ENCODE measurements at places on chromosomes 1 and 21.

DNA sequence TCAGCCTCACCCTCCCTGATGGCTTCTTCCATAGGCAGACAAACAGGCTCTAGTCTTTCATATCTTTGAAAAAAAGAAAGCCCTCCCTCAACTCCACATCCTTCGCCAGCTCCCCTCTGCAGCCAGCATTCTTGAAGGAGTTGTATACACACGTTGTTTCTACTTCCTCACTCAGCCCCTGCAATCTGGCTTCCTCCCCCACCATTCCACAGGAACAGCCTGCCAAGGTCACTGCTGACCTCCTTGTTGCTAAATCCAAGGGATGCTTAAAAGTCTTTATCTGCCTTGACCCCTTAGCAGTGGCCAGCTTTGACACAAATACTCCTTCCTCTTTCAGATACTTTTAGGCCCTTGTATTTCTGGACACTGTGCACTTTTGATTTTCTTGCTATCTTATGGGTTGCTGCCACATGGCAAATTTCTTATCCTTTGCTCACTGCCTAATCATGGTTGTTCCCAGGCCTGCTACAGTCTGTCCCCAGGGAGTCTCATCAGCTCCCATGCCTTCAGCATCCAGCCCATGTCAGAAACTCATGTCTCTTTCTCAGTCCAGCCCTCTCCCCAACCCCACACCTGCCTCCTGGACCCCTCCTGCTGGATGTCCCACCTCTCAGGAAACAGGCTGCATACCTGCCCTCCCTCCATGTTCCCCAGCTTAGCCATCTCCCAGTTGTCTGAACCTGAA lies 8.3 kb downstream of the FAM229A start:
- DNase-seq: no peak

GRCh38 chr1:246002725-246003441 lies 504.2 kb downstream of the SMYD3 start:
- DNase-seq: peak; percentile 86

- DNase-seq: no peak
Observed at GRCh38 chr1:172343240-172344160, 77.0 kb upstream of the C1orf105 start.

- no peak for DNase-seq
Observed at GRCh38 chr1:198607714-198608113, 31.1 kb upstream of the PTPRC start.

DNA sequence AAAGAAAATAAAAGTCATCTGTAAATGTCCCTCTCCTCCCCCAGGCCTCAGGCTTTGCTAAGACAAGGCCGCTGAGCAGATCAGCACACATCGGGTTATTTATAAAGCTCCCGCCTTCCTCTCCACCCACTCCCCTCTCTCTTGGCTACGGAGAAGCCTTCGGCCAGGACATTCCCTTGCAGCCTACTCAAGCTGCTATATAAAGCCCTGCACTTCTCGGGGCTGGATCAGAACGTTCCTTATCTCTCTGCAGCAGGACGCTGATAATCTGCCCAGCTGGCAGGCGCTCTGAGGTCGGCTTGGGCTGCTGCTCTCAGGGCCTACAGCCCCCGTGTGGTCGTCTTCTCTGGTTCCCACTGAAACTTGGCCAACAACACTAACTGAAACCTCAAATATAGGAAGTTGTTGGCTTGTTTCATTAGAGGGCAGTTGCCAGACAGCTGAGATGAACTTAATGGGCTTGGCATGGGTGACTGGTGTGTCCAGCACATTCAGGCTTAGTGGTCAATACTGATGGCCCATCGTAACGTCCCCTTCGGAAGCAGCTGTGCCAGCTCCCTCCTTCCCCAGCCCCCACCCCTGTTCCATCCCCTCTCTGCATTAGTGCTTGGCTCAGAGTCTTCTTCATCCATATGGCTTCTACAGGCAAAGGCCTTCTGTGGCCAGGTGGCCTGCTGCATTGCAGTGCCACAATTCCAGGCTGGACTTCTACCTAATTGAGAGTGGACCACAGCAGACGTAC lies 64.6 kb downstream of the IER5 start:
- no peak for DNase-seq

DNA sequence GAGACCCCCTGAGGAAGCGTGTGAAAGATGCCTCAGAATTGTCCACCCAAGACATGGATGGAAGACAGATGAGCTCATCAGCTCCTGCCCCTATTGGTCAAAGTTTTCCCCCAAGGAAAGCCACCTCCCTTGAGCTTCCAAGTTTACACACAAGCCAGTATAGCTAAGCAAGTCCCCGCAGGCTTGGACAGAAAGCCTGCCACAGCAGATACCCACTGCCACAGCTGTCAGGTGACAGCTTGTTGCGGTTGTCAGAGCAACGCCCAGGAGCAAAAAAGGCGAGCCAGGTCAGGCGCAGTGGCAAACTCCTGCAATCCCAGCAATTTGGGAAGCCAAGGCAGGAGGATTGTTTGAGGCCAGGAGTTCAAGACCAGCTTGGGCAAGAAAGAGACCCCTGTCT lies 60.9 kb upstream of the IFNAR2 start:
- DNase-seq: no peak

- DNase-seq: no peak
Observed at GRCh38 chr1:75092141-75092540, 42.0 kb upstream of the LHX8 start.

DNA sequence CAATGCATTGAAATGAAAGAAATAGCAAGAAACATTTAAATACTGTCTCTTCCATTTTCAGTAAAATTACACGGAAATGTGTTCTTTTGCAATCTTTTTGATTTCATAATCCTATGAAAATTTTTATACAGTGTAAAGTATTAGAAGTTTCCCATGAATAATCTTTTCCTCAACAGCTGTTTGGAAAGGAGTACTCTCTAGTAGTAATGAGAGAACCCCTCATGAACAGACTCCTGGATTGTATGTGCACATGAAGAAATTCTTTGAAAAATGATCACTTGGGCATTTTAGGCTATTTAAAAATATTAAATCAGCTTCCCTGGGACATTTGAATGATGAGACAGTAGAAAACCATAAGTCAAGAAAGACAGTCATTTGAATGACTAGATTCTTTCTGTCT lies 64.4 kb downstream of the LHX9 start:
- no peak for DNase-seq

DNA sequence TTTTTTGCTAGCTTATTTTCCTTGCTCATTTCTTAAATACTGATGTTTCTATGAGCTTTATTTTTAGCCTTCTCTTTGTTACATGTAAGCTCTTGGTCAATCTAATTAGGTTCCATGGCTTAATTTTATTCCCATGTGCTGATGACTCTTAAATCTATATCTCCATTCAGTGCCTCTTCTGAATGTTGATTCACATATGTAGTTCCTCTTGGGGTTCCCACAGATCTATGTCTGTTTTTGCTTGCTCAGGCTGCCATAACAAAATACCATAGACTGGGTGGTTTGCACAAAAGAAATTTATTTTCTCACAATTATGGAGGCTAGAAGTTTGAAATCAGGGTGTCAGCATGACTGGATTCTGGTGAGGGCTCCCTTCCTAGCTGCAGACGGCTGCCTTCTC lies 58.3 kb upstream of the PLA2G4A start:
- no peak for DNase-seq

GRCh38 chr1:163315773-163316374 lies 5.9 kb upstream of the NUF2 start:
- DNase-seq: peak; percentile 70

DNA sequence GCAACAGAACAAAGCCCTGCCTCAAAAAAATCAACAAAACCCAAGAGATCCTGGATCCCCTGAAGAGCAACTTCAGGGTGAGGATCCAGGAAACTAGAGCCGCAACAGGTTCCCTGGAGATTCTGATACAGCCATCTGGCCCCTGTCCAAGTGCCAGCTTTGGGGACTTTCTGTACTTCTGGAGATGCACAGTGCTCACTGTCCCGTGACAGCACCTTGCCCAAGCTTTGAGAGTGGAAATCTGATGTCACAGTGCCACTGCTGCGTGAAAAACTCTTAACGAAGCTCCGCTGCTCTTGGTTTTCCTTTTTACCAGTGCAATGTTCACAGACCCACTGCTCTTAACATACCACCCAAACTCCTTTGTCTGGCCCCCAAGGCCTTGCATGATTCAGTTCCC lies 26.3 kb downstream of the STK40 start:
- no peak for DNase-seq

DNA sequence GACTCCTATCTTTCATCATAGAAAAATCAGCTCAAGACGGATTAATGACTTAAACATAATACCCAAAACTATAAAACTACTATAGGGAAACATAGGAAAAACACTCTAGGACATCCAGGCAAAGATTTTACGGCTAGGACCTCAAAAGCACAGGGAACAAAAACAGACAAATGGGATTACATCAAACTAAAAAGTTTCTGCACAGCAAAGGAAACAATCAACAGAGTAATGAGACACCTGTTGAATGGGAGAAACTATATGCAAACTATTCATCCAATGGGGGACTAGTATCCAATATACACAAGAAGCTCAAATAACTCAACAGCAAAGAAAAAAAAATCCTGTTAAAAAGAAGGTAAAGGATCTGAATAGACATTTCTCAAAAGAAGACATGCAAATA lies 18.6 kb downstream of the NSL1 start:
- no peak for DNase-seq

DNA sequence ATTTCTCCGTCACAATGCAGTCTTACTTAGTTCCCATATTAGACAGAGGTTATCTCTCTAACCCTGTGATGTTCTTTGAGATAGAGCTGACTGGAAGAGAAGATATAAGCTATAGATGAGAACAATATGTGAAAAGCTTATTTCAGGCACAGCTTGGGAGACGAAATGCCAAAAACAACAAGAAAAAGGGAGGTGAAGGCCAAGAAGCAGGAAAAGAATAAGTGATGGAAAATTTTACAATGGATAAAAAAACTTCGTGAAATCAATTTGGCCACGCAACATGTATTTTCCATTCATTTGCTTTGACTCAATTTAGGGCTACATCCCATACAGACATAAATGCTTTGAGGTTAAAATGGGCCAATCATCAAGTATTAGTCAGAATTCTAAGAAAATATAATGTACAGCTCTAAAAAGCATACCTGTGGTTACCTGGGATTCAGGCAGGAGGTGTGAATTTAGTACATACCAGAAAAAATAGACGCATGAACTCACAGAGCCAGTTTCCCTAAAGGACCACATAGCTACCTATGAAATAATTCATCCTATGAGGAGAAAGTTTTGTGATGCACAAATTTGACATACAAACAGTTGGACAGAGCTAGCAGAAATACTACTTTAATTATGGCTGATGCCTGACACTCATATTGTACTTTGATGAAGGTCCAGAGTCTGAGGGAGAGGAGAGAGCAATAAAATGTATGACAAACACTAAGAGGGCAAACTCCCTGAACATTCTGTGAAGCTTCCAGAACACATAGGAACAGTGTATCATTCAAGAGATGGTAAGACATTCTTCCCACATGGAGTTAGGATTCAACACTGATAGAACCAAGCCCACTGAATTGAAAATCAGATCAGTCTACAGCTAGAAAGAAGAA lies 12.1 kb downstream of the RGS1 start:
- no peak for DNase-seq

DNA sequence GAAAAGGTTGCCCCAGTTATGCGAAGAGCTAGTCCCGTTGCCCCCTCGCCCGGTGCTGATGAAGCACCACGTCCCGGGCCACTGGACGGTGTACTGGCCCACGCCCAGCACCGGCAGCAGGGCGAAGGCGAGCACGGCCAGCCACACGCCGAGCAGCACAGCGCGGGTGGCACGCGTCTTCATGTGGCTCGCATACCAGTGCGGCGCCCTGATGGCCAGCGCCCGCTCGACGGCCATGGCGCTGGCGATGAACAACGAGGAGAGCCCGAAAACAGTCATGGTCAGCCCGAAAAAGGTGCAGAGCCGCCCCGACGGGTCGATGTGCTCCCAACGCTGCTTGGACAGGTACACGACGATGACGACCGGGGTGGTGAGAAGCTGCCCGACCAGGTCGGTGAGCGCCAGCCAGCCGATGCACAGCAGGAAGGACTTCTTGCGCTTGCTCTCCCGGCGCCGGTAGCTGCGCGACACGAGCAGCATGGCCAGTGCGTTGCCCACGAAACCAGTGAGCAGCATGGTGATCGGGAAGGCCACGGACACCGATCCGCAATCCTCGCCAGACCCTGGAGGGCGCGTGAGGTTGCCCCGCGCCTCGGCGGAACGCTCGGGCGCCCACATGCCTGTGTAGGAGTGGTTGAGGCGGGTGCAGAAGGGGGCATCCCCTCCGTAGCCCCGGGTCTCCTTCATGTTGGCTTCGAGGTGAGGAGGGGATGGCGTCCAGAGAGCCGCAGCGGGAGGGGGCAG lies 553 bp downstream of the PTGER3 start:
- DNase-seq: peak; percentile 12

- no peak for DNase-seq
Observed at GRCh38 chr1:176752505-176752904, 289.5 kb downstream of the PAPPA2 start.

DNA sequence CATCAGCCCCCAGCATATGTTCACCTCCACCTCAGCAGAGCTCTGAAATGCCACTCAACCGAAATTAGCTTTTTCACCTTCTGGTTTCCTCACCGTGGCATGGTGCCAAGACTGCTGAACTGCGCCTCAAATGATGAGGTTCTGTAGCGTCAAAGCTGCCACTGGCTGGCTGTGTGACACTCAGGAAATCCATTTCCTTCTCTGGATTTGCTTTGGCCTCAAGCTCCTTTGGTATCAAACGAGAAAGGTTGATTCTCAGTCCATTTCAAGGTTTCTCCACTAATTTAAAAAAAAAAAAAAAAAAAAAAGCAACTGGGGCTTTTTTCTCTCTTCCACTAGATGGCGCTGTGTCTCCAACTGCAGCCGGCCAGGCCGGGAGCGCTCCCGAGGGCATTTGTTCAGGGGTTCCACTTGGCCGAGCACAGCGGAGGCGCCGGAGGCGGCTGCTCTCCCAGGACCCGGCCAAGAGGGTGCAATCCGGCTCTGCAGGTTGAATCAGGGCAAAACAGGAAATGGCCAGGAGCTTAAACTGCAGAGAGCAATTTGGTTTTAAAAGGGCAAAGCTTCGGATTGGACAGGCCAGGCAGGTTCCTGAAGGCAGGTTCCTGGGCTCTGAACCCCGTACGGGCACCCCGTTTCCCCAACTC lies 26.5 kb upstream of the PLA2G2C start:
- peak; percentile 48 for DNase-seq

DNA sequence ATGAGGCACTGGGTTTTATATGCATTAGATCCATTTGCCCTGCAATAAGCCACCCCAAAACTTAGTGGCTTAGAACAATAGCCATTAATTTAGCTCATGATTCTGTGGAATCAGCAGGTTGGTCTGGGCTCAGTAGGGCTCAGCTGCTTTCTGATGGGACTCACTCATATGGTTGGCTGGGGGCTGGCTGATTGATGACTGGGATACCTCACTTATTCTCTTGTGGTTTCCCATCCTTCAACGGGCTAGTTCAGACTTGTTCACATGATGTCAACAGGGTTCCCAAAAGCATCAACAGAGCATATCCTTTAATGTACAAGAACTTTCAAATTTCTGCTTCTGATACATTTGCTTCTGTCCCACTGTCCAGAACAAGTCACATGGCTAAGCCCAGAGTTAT lies 43.2 kb downstream of the DNM3 start:
- no peak for DNase-seq

- no peak for DNase-seq
Observed at GRCh38 chr21:39737376-39738000, 7.5 kb upstream of the IGSF5 start.
